ENCODE measurements at places on chromosomes 3 and 15.

GRCh38 chr15:100464888-100465287 is 63.9 kb downstream of the CERS3 start:
- no peak for DNase-seq

GRCh38 chr3:172905451-172905850 is 154.9 kb downstream of the ECT2 start:
- no peak for DNase-seq

- no peak for DNase-seq
Observed at GRCh38 chr3:43960448-43960840, 269.7 kb downstream of the ABHD5 start.

DNA sequence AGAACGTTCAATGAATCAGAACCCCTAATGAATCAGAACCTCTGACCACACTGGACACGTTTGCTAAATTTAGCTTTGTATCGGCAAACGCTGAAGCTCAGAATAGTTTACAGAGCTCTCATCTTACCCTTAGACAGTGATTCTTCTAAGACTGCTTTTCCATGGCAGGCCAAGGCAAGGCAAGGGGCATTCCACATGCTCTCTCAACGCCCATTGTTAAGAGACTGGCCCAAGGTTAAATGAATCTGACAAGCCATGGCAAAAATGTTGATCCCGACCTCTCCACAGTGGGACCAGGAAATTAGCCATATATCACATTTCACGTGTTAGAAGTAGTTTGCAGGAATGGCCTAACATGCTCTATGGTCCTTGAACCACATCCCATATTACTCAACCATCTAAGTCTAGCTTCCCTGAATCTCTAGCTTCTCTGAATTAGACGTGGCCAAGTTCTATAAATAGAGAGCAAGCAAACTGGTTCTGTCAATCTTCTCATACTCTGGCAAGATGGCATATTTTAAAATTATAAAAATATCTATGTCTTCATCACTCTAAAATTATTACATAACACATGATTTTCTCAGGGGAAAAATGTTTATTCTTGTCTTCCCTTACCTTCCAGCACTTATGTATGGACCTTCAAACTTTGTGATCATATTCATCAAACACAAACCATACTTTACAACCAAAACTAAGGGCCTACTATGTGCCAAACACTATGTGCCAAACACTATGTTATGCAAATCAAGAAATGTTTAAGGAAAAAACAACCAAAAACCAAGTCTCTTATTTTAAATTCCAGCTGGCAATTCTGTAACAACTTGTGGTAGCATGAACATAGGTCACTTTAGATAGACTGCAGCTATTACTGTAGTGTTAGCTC is 54.3 kb downstream of the AAGAB start:
- DNase-seq: no peak

GRCh38 chr3:121836064-121836463 is 1.1 kb downstream of the EAF2 start:
- DNase-seq: no peak

- no peak for DNase-seq
Observed at GRCh38 chr3:43015572-43015971, 36.5 kb downstream of the GASK1A start.

- no peak for DNase-seq
Observed at GRCh38 chr3:171251835-171252234, 208.4 kb downstream of the TNIK start.

DNA sequence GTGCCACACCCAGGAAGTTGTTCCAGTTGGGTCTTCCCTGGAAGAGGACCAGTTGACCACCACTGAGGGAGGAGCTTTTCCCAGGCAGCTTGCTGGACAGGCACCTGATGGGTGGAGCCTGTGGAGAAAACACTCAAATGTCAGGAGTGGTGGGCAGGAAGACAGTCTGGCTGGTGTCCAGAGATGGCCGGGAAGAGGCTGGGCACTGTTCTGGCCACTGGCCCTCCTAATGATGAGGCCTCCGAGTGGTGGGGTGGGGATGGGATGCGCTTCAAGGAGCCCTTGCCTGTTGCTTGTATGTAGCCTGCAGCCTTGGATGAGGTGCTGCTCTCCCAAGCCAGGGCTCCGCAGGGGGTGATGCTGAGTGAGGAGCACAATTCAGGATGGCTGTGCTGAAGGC is 12.3 kb downstream of the PLEKHO2 start:
- DNase-seq: no peak

Data from hypothalamus (tissue), 51 donors.